GM20000 (cell line): ENCODE measurements at places on chromosomes 7 and 10.
A peak's percentile ranks its signal among the peaks of the same experiment; 100 is the strongest.

DNA sequence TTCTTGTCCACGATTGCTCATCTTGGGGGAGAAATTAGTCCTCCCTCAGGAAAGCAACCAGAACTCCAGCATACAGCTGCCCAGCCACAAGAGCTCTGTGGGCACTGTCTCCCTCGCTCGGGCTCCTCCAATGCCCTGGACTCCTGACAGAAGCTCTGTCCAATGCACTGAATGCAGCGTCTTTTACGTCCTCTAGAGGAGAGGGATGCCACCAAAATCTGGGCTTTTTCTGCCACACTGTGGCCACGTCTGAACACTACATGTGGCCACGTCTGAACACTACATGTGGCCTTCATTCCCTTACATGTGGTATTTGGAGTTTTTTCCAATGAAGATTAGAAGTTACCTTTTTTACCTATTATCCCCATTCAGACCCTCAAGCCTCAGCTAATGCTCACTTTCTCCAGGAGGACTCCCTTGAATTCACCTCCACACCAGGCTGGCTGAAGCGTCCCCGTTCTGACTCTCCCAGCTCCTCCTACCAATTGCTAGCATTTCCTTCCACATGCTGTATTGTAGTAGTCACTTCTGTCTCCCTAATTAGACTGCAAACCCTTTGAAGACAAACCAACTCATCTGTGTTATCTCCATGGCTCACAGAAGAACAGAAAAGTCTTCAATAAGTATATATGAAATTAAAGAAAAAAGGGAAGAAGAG lies 134.3 kb upstream of the PDE1C start:
- peak; percentile 21 for DNase-seq

DNA sequence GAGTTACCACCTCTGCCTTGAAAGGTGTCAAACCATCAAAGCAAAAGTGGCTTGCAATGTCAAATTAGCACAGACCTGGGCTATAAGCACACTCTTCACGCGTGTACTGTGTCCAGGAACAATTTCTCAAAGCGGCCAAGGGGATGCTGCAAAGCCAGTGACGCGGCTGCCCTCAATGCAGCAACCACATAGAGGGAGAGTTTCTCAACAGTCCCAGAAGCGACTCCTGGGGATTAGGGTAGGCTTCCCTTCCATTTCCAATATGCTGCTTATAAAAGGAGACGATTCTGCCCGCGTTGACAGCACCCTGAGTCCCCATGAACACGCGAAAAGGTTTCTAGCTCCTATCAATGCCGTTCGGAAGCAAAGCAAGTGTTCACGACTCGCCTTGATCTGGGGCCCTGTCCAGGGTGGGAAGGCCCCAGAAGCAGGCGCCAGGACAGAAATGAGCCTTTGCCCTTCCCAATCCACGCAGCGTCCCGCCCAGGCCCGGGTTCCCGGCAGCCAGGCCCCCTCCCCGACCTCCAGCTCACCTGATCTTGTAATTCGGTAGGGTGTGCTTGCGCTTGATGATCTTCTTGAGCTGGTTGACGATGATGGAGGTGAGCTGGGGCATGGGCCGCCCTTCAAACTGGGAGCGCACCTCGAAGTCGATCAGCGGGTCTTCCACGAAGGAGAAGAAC lies 1.3 kb downstream of the PDZD8 start:
- peak; percentile 42 for DNase-seq

DNA sequence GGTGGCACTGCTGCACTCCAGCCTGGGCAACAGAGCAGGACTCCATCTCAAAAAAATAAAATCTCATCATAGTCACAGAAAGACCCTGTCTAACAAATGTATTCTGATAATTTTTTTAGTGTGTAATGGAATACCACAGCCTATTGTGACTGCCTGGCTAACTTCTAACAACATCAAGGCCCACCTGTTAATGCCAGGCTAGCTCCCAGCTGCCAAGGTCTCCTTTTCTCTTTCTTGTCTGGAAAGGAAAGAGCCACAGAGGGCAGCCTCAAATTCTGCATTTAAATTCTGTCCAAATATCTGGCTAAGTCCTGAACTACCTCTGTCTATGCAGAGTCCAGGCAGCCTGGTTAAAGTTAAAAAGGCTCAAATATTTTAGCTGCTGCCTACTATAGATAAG lies 700.9 kb downstream of the MAGI2 start:
- DNase-seq: no peak

- no peak for DNase-seq
These were observed 108.6 kb downstream of the CDK6 start for GRCh38 chr7:92727755-92728154.

DNA sequence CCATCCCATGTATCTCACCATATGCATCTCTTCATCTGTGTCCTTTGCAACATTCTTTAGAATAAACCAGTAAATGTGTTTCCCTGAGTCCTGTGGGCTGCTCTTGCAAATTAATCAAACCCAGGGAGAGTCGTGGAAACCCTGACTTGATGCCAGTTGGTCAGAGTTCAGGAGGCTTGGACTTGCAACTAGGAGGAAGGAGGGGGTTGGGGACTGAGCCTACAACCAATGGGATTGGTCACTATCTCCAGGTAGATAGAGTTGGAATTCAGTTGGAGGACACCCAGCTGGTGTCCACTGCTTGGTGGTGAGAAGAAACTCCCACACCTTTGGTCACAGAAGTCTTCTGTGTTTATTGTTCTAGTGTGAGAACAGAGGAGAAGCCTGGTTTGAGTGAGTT lies 38.3 kb upstream of the PRKCQ start:
- no peak for DNase-seq

- no peak for DNase-seq
These were observed 60.8 kb downstream of the RAB18 start for GRCh38 chr10:27564880-27565279.

GRCh38 chr7:42144604-42145003 lies 92.4 kb downstream of the GLI3 start:
- no peak for DNase-seq

DNA sequence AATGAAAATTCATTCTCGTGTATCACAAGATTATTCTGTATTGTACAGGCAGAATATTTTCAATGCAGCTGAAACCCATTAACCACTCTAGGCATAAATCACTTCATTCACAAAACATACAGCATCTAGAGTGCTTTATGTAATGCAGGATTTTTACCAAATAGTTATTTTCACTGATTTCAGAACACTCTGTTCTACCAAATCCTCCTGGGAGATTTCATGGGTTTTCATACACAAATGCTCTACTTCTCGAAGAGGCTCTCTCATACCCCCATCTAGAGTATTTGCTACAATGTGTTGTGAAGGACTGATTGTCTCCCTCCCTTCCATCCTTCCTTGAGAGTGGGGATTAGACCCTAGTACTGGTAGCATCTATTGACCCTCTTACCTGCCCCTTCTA lies 209.2 kb upstream of the LRRN3 start:
- DNase-seq: no peak

- no peak for DNase-seq
These were observed 445.3 kb downstream of the RPS24 start for GRCh38 chr10:78478919-78479318.

GRCh38 chr7:142711746-142712616 lies 37.3 kb upstream of the PRSS1 start:
- DNase-seq: peak; percentile 24

GRCh38 chr7:142796501-142797390 lies 26.0 kb downstream of the PRSS2 start:
- peak; percentile 42 for DNase-seq

DNA sequence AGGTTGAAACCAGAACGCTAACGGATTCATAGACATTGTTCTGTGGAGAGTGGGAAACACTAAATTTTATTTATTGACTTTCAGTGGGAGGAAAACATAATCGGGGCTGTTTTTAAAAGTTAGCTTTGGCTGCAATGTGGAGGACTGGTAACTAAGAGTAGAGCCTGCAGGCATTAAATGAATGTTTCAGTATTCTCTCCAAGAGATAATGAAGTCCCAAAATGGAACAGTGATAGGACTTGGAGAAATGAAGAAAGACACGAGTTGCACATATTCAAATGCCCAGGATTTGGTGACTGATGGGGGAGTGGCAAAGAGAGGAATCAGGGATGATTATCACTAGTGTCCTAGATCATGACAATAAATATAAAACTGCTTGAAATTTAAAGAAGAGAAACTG lies 359.8 kb upstream of the LRRTM3 start:
- DNase-seq: no peak

- DNase-seq: no peak
These were observed 152.5 kb downstream of the SEMA3A start for GRCh38 chr7:84042110-84042539.

GRCh38 chr7:36224934-36225858 lies 72.1 kb downstream of the EEPD1 start:
- DNase-seq: no peak

- DNase-seq: no peak
These were observed 11.7 kb downstream of the VSIR start for GRCh38 chr10:71761541-71762113.

DNA sequence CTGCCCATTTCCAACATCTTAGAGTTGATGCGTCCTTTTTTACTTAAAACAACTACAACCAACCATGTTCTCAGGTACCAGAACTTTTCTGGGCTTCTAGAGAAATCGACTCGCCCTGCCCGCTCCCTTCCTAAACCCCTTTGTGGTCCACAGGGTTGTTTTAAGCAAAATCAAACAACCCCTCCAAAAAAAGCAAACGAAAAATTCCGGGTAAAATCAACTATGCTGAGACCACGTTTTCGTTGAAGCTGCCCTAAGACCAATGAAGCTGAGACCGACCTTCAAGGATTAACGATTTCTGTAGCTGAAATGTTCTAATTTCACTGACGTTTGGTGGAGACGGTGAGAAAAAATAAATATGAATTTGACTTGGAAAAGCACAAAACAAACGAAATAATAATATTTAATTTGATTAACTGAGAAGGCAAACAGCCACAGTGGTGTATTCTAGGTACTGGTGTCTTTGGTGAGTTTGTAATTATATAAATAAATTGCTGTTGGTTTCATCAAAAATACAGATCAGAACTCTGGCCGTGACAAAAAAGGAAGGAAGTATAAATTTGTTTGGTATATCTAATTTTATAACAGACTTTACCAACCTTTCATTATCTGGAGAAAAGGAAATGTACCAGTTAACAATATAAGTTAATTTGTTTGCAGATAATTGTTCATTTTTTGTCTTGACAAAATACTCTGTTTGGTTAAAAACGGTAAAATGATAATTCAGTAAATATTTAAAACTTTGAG lies 4.7 kb upstream of the IGF2BP3 start:
- no peak for DNase-seq

- no peak for DNase-seq
These were observed 348.5 kb downstream of the KCNMA1 start for GRCh38 chr10:77289027-77289501.

DNA sequence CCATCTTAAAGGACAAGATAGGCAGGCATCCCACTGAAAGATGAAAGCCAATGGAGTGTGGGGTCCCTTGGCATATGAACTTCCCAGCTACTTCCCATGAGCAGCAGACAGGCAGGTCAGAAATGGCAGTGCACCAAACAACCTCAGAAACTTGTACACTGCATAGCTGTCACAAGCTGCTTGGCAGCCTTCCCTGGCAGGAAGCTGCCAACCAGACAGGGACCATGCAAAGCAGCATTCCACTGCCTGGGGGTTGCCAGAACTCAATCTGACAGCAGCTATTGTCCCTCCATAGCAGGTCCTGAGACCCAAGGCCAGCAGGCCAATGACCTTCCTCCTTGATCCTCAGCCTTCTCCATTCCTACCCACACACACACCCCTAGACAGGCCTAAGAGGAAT lies 139.5 kb downstream of the PLCE1 start:
- no peak for DNase-seq

- DNase-seq: no peak
These were observed 94.9 kb upstream of the DLX6 start for GRCh38 chr7:96910486-96910885.

DNA sequence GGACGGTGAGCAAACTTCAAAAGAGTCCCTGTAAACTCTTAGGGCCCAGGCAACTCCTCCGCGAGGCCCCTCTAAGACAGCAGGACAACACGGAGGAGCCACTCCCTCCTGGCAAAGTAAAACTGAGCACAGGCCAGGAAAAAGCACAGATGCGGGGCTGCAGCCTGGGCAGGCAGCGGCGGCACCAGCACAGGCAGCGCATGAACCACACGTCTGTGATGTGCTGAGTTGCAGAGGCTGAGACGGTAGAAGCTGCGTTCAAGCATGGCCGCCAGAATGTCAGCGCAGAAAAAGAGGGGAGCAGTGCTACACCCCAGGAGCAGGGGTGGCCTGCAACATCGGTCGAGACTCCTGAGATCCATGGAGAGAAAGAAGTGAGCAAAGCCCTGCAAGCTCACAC lies 46.1 kb upstream of the STK17A start:
- DNase-seq: no peak

- no peak for DNase-seq
These were observed 25.8 kb downstream of the TACC2 start for GRCh38 chr10:122014652-122015248.

DNA sequence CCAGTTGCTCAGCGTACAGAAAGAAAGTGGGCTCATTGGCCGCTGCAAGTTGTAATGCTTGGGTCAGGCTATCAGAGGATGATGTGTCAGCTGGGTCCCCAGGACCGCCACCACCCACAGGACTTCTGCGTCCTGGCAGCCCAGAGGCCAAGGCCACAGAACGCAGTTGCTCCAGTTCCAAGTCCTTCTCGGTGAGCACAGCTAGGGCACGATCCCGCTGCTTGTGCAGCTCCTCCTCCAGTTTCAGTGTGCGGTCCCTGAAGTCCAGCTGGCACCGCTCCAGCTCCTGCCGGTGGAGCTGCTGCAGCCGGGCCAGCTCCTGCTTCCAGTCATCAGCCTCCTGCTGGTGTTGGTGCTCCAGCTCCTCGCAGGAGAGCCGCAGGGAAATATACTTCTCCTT lies 3.0 kb downstream of the GCC1 start:
- DNase-seq: no peak

DNA sequence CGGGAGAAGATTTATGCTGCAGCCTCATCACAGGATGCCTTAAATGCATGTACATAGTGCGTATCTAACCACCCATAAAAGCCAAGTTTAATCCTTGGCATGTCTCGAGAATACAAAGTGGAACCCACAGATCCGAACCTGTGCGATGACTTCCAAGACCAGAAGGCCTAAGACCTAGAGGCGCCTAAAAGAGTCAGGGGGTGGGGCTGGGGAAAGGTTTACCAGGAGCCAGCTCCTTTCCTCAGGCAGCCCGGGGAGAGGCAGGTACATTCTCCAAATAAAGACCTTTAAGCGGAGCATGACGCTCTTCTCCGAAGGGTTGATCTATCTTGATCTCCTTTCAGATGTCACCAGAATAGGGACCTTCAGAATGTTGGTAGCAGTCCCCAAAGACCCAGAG lies 9.7 kb downstream of the SP8 start:
- no peak for DNase-seq

DNA sequence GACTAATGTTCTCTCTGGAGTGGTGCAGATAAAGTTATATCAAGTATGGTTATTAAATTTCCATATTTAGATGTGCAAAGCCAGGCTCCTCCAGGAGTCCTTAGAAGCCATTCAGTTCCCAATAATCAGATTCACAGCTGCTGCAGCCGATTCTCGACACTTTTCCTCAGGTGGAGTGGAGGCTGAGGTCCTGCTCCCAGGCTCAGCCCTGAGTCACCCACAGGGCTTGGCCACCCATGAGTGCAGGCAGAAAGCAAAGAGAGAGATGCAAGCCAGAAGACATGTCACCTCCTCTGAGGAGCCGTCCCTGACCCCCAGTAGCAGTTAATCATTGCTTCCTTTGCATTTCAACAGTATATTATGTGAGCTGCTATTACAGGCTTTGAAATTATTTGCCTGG lies 36.3 kb upstream of the NANOS1 start:
- no peak for DNase-seq
